ENCODE measurements at places on chromosomes 3 and 15.

DNA sequence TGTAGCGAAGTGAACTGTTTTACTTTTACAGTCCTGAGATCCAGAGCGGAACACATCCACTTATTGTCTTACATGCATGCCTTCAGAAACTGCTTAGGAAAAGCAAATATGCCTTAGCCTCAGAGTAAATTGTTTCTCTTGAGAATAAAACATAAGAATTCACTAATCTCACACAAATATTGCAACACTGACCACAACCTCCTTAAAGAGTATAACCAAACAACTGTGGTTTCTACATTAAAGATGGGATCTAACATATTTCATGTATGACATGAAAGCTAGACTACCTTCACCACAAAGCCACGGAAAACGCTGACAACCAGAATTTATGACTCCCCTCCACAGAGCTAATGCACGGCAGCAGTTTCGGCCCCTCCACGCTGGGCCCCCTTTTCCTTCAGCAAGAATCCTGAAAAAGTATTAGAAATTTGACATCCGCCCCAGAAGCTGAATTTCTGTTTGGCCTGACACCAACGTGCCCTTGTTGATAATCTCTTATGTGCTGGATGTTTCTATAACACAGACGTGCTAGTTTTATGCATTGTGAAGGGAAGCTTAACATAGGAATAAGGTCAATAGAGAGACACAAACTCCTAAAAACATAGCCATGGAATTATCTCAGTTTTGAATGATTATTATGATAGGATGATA, 84.6 kb downstream of the GREM1 start:
- DNase-seq: no peak

DNA sequence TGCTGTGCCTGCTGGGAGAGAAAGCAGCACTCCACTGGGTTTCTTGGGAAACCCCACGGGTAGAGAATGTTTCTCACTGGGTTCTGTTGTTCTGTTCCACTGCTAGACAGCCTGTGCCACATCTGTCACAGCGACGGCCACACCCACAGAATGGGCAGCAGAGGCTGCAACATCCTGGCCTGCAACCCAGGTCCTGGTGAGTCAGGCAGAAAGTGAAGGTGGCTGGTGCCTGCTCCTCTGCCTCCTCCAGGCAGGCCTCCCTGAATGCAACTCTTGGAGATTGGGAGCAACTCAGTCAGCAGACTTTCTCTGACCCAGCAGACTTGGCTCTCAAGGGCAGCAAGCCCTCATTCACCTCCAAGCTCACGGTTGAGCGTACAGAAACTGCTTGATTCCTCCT, 13.0 kb downstream of the C3orf18 start:
- no peak for DNase-seq

DNA sequence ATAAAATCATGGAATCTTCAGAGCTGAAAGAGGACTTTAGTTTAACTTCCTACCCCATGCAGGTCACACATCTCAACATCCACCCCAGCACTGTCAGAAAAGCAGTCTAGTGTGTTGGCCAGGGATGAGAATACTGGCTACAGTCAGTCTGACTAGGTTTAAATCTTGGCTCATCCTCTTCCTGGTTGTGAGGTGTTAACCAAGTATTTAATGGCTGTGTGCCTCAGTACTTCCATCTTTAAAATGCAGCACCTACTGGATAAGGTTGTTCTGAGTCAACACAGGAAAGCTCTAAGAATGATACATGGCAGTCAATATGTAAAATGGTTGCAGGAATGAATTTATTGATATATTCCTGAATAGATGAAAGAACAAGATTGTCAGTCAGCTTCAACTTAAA, 3.1 kb downstream of the CFAP44 start:
- no peak for DNase-seq

- DNase-seq: no peak
Observed at GRCh38 chr3:173410849-173411248, 13.3 kb downstream of the NLGN1 start.

GRCh38 chr3:153166796-153167195, 4.8 kb downstream of the RAP2B start:
- DNase-seq: no peak

GRCh38 chr3:152754303-152754702, 80.6 kb upstream of the P2RY1 start:
- no peak for DNase-seq

- no peak for DNase-seq
Observed at GRCh38 chr3:185949515-185949914, 11.7 kb upstream of the TRA2B start.

DNA sequence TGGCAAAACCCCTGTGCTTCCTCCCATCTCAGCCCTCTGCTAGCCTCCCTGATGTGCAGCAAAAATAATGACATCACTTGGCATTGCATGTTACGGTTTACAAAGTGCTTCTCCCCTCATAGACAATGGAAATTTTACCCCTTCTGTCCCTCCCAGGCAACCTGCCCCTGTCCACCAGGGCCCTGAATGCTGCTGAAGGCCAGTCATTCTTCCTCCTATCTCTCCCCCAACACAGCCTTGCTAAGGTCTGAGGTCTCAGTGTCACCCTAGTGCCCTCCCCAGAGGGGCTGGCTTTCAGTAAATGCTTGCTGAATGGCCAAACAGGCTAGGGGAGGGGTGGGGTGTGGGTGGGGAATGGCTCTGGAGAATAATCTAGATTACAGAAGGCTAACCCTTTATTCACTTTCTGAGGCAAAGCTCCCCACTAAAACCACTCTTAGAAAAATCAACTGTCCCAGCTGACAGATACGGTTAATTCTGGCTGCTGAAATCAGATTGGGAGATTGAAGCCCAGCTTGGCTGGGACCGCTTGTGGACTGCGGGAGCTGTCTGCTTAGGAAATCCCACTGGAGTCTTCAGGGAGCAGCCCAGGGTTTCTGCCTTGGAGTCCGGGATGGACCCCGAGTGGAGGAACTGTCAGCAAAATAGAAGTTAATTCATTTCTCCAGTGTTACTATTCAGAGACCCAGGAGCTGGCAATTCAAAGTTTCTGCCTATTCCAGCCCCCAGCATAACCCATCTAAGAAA, 22.9 kb downstream of the ANP32A start:
- no peak for DNase-seq

- DNase-seq: no peak
Observed at GRCh38 chr15:90203922-90204321, 2.8 kb downstream of the SEMA4B start.

DNA sequence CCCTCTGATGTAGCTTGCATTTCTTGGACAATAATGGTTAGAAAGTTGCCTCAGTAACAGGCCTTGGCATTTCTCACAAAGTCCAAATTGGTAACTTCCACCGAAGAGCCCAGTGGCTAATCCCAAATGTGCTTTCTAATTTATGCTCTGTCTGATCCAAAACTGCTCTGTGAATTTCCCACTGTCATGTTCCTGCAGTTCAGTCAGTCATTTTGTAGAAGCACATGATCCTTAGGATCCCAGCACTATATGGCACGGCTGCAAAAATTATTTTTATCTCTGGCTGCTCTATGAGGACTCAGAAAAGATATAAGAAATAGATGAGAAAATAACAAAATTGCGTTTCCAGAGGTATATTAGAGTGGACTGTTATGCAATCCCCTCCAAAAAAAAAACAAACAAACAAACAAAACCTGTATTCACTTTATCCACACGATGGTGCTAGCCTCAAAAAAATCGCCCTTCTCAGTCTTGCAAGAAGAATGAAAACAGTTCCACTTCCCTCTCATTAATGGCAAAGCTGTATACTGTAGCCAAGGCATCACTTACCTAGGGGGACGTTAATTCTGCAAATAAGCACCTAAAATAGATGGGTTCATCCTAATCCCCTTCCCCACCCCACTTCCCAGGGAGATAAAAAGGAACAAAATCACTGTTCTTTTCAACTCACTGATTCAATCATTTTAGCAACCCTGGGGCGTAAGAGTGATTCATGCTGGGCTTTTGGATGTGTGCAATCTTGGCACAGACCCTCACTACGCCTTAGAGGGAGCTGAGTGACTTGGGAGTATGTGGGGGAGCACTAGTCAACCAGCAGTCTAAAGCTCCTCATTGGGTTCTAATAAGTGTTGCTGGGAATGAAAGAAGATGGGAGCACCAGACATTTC, 61.3 kb downstream of the TMCO5A start:
- DNase-seq: no peak

DNA sequence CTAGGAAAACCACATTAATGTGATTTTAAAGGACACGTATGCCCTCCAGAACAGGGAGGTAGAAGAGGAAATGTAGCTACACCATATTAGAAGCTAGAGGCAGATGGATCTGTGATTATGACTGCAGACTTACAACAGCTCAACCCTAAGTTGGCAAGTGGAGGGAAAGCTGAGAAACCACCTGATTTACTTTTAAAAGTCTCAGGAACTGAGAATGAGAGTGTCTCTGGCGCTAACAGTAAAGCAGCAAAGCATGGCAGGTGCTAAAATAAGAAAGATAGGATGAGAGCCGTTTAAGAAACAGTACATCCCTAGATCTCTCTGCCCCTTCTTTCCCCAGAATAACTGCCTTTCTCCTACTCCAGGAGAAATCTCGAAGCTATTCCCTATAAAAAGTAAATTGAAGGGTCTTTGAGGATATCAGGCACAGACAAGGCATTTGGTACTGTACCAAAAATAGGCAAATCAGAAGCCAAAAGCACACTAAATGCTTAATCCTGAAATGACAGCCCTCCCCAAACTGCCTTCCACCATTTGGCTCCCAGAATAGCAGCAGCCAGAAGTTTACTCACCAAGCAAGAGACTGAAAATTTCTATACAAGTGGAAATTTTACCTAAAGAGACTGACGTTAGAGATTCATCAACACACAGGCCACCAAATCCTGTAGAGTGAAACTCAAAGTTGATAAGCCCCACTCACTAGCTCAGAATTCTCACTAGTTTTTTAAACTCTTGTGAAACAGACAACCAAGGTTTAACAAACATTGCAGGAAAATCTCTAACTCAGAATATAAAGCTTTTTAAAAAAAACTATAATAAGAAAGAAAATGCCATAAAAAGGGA, 34.3 kb upstream of the PARP14 start:
- DNase-seq: no peak

GRCh38 chr3:187925326-187925725, 180.1 kb upstream of the BCL6 start:
- DNase-seq: no peak

DNA sequence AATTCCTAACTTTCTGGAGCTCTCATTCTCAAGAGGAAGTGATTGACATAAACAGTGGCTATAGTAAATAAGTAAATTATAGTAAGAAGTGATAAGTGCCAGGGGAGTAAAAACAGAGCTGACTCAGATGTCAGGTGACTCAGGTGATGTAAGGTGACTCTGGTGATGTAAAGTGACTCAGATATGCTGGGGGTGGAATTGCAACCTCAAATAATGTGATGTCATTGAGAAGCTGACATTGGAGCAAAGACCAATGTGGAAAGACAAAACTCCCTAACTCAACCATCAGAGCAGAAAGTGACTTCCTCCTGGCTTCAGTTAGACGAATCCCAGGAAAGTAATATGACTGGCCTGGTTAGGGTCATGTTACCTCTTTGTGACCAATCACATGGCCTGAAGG, 144.2 kb upstream of the SNTN start:
- DNase-seq: no peak

DNA sequence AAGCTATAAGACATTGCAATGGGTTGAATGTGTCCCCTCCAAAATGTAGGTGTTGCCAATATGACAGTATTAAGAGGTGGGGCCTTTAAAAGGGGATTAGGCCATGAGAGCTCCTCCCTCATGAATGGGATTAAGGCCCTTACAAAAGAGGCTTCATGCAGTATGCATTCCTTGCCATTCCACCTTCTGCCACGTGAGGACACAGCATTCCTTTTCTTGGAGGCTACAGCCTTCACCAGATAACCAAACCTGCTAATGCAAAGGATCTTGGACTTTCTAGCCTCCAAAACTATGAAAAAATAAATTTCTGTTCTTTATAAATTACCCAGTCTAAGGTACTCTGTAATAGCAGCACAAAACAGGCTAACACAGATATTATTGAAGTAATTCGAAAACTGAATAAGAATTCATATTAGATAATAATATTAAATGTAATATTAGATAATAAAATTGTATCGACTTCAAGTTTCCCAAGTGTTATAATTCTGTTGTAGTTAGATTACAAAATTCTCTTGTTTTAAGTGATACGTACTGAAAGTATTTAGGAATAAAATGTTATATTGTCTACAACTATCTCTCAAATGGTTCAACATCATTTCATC, 29.4 kb upstream of the ATP8B4 start:
- DNase-seq: no peak

DNA sequence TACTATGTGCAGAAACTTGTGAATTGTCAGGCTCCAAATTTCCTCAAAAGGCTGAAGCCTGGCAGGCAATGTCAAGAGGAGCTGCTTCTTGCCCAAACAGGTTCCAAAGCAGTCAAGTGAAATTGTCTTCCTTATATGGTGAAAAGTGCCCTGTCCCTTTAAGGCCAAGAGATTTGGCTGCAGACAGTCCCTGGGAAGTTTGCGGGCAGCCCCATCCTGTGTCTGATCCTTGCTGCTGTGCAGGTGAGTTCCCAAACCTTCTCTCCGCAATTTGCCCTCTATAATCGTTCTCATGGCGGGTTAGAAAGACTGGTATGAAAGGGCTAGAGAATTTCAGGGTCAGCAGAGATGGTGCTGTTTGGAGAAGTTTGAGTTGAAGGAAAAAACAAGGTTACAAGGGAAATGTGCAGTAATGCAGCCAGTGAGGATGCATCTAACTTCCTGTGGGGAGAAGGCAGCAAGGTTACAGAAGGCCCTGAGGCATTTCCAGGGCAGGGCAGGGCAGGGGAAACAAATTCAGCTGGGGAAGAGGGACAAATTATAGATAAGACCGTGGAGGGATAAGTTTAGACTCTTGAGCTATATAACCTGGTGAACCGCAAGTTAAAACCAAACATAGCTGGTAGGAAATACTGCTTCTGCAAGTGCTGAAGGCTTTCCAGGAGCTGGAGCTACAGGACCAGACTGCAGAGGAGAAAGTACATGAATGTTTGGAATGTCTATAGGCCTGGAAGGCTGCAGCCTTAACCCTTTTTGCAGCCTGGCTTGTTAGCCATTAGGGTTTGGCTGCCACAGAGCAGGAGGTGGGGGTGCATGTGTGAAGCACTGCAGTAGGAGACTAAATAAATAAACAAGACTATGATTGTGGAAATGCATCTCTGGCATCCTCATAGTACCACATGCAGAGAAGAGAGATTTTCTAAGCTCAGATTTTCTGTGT, 256.2 kb upstream of the IL12A start:
- no peak for DNase-seq

GRCh38 chr3:25618028-25618427, 46.7 kb downstream of the TOP2B start:
- no peak for DNase-seq

GRCh38 chr15:23628612-23629233, 18.9 kb downstream of the MAGEL2 start:
- no peak for DNase-seq

DNA sequence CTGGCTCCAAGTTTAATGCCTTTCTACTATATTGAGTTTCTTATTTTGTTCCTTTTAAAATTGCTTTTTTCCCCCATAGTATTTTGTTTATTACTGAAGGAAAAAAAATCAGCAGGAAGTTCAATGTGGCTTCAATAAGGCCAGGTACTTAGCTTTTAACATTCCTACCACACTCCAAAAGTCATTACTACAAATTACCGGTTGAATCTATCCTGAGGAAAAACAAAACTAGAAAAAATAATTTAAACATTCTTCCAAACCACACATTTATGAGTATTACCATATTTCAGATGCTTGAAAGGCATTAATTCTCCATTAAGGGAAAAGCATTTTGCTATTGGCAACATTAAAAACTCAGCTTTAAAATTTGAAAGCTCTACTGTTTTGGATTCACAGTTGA, 20.2 kb upstream of the TNFSF10 start:
- DNase-seq: no peak

GRCh38 chr3:124563376-124563775, 166.9 kb upstream of the UMPS start:
- no peak for DNase-seq

- DNase-seq: no peak
Observed at GRCh38 chr3:174973465-174973864, 114.3 kb downstream of the NAALADL2 start.

GRCh38 chr3:197809356-197810020, 18.4 kb downstream of the LRCH3 start:
- DNase-seq: no peak
